ENCODE measurements at places on chromosomes 6 and 20. TPM values are rescaled to one million over a fixed set of nuclear protein-coding genes. Genes with fewer than 3 reads are reported as not detected.

GRCh38 chr6:33732817-33733708 is 13.6 kb downstream of the IP6K3 start:
- no peak for DNase-seq

GRCh38 chr6:130063806-130064205 is 45.4 kb downstream of the L3MBTL3 start:
- DNase-seq: no peak

DNA sequence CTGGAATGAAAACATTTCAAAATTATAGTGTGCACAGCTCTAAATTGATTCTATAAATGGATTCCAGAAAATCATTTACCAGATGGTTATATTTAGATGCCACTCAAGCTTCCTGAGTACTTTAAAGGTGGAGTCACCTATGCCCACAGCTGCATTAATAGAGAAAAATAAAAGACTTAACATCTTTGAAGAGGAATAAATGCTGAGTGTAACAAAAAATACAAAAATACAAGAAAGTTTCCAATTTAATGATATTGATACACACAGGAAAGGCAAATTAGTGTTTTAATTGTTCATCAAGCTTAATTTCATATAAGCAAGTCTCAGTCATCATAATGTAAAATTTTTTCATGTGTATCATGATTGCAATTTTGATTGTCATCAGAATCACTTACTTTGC is 89.5 kb upstream of the MANEA start:
- DNase-seq: no peak

DNA sequence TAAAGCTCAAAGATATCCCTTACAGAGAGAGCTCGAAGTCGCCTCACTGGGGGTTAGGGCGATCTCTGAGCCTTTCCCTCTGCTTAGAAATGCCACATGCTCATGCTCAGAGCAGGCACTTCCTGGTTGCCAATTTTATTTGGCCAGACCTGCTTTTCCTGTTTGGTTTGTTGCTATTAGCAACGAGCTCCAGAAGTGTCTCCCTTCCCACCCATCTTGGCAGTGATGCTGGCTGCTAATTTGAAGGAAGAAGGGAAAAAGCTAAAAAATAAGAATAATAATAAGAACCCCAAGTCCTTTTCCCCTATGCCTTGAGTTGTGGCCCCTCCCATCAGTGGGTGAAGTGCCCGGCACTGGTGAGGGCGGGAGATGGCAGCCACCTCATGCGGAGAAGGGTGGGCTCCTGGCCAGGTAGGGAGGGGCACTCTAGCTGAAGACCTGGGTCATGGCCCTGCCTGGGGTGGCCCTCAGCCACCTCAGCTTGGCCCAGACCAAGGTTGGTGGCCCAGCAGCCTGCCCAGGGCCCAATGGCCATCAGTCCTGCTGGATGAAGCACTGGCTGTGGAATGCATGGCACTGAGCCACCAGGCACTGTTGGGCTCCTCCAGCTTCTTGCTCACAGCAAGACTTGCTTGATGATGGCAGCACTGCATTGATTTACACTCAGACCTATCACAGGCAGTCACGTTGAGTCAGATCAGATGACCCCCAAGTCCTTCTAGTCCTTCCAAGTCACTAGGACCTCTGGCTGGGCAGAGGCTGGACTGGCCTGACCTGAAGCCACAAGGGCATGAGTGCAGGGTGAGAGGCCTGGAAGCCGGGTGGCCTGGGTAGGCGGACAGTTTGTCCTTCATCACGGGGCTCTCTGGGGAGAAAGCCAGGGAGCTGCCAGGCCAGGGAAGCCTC is 79.0 kb downstream of the SYNJ2 start:
- DNase-seq: no peak

GRCh38 chr20:53611449-53611894 is 17.8 kb upstream of the ZNF217 start:
- no peak for DNase-seq

- no peak for DNase-seq
These were observed 80.2 kb downstream of the CDH4 start for GRCh38 chr20:61332016-61332975.

DNA sequence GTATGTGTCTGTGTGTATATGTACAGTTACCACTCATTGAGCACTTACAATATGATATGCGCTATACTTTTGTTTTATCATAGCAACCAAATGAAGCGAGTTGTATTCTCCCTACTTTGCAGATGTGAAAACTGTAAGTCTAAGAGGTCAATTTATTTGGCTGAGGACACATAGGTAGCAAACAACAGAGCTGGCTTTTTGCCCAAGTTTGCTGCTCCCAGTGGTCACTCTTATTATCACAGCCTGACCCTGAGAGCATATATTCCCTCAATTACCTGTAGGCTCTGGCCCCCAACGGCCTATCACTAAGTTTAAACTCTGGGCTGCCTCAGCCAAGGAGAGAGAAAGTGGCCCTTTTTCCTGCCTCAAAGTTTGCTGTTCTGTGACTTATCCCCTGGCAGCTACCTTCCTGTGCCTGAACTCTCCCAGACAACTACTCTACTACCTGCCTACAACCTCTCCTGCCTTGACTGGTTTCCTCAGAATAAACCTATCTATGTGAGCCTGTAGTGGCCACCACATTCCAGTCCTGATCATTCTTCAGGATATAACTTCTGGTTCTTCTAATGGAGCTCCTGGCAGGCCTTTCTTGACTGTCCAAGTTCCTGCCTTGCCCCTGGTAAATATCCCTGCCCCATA is 221.8 kb downstream of the FRK start:
- no peak for DNase-seq

DNA sequence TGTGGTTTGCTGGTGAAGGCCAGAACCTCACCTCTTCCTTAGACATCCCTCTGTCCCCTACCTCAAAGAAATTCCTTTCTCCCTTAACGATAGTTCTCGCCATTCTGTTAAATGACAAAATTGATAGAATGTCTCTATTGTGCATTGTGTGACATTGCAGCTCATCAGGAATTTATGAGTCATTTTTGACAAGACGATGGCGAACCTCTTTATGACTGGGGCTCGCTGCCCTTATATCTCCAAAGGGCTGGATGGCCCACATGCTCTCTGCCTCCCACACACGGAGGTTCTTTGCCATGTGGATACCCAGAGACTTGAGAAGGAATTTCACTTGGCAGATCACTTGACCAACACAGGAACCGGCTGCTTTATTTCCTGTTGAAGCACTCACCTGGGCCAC is 66.8 kb upstream of the RPS6KA2 start:
- no peak for DNase-seq

DNA sequence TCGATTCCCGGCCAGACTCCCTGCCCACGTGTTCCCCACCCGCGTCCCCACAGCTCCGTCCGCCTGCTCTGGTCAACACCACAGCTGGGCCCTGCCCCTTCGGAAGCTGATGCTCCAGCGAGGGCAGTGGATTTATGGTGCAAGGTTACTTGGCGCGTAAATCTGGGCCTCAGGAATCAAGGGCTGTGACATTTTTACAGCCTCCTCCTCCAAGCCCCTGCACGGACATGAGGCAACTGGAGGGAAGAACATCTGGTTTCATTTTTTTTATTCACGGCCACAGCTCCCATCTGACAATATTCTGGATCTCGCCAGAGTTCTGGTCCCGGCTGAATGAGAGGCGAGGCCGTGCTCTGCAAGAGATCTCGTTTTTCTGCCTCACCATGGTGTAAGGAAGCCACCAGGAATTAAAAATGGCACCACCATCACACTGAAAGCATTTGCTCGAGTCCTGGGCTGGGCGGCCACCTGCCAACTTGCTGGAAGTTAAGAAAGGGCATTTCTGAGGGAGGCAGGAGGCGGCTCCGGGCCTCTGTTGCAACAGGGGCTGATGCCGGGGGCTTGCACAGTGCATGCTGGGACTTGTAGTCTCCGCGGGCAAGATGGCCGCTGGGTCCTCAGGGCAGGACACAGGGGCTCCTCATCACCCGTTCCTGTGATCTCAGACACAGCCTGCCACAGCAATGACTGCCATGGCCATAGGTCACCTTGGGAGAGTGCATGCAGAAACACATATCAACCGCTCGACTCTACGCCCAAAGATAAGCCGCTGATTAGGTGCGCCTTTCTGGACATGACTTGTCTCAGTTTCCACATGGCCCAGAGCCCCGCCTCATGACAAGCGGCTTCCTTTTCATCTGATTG is 148.5 kb downstream of the LY86 start:
- no peak for DNase-seq

- DNase-seq: no peak
These were observed 73.7 kb downstream of the PHF20 start for GRCh38 chr20:35845561-35845960.

DNA sequence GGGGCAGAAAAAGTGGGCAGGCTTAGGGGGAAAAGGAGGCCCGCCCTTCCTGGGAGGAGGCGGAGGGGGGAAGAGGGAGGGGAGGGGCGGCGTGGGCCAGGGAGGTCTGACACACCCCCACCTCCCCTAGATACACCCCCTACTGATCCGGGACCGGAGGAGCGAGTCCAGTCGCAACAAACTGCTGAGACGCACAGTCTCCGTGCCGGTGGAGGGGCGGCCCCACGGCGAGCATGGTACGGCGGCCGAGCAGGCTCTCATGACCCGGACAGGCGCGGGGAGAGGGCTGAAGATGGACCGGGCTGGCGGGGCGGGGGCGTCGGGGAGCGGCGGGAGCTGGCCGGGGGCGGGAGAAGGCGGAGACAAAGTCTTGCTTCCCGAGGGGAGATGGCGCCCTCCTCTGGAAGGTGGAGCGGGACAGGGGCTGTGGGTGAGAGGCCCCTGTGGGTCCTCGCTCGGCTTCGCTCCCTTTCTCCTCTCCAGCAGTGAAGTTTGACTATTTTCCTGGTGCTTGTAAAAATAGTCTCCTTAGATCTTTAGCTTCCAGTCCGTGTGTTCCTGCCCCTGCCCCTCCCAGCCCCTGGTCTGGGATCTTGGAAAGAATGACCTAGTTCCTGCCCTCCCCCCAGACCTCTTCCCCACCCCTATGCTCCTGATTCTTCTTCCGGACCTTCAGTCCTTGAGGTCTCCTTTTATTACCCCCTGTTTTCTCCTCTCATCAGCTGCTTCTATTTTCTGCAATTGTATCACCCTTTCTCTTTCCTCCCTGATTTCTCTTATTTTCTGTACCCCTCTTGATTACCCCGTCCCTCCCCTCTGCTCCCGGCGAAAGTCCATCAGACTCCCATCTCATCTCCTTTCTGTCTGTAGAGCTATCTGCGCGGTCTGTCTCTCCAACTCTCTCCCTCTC is 6.1 kb downstream of the SYNGAP1 start:
- peak; percentile 92 for DNase-seq

GRCh38 chr6:36980129-36980528 is 5.9 kb downstream of the MTCH1 start:
- DNase-seq: no peak

DNA sequence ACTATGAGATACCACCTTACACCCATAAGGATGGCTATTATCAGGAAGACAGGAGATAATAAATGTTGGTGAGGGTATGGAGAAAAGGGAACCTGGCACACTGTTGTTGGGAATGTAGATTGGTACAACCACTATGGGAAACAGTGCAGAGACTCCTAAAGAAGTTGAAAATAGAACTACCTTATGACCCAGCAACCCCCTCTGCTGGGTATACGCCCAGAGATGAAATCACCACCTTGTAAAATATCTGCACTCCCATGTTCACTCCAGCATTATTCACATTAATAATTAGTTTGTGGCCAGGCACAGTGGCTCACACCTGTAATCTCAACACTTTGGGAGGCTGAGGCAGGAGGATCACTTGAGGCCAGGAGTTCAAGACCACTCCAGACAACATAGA is 26.8 kb downstream of the ZBTB9 start:
- no peak for DNase-seq

GRCh38 chr20:44495802-44496481 is 20.3 kb downstream of the TTPAL start:
- no peak for DNase-seq

GRCh38 chr6:11357285-11357684 is 124.8 kb upstream of the NEDD9 start:
- no peak for DNase-seq

DNA sequence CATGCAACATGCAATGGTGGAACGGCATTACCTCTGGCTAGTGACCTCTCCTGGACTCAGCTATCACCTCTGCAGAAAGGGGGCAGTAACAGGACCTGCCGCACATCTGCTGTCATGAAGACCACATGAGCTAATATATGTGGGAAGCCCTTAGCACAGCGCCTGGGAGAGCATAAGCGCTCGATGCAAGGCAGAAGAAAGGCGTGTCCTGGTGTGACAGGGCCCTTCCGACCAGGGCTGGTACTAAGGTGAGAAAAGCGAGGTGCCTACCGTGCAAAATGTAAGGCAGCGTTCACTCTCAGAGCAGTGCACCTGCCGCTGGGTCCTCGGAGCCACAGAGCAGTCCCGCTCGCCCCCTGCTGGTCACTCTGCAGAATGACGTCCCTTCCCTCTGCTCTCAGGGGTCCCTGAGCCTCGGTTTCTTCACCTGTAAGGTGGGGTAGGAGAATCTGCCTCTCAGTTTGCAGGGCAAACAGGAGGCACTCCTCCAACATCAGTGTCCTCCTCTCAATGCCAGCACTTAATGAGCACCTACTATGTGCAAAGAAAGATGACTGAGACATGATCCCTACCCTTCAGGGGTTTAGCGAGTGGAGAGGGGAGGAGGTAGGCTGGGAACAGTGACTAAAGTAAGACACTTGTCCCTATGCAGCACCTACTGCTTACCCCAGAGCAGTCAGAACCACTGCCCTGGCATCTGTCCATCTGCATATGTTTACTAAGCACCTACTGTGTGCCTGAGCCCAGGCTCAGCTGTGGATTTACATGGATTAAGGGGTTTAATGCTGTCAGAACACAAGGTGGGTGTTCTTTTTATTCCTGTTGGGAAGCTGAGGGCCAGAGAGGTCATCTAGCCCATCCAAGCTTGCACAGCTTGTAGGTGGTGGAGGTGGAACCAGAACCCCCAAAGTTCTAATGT is 41.1 kb upstream of the PTGIS start:
- DNase-seq: peak; percentile 55

DNA sequence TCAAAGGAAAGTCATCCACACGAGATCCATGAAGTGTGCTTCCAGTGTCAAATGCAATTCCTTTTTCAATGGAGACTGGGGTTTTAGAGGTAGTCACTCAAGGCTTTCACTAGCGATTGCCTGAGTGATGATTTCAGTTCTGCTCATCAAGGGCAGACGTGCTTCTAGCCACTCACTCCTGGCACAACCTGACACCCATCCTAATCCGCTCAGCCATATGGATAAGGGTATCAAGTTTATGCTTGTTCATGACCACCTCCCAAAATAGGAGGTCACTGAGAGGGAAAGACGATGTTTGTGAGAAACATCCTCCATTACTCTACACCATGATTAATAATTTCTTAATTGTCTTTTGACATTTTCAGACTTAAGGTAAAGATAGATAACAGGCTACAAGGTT is 91.3 kb upstream of the HEY2 start:
- DNase-seq: no peak

DNA sequence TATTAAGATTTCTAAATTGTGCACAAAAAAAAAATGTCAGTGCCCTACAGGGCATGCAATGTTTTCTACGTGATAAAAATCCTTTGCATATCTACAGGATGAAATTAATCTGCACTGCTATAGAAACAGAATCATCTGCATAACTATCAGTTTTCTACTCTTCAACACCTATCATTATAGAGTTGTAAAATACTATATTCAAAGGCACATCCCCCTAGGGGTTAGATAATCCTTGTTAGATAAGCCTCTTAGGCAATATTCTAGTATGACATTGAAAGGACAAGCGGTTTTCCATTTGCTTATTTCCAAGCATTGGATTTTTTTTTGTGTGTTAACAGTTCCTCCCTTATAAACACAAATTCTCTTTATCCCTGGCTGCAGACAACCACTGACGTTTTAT is 98.7 kb upstream of the LAMA2 start:
- DNase-seq: no peak

Gene SOX4
- 418 TPM for total RNA-seq

Gene ZNF391
- total RNA-seq: 2.9 TPM

Gene SLC52A3
- under 0.01 TPM for total RNA-seq

Gene CCDC170
- total RNA-seq: 0.41 TPM

Data from frontal cortex (tissue), 4 donors.